ENCODE measurements at places on chromosomes 3 and 15. TPM values are rescaled to one million over a fixed set of nuclear protein-coding genes. Genes with fewer than 3 reads are reported as not detected.

BHLHE40 gene
- 16.3 TPM for total RNA-seq

PEX11A gene
- 11.0 TPM for total RNA-seq

CISH gene
- 50.3 TPM for total RNA-seq

- no peak for DNase-seq
Measured at GRCh38 chr3:24428481-24428880, 66.2 kb downstream of the THRB start.

DNA sequence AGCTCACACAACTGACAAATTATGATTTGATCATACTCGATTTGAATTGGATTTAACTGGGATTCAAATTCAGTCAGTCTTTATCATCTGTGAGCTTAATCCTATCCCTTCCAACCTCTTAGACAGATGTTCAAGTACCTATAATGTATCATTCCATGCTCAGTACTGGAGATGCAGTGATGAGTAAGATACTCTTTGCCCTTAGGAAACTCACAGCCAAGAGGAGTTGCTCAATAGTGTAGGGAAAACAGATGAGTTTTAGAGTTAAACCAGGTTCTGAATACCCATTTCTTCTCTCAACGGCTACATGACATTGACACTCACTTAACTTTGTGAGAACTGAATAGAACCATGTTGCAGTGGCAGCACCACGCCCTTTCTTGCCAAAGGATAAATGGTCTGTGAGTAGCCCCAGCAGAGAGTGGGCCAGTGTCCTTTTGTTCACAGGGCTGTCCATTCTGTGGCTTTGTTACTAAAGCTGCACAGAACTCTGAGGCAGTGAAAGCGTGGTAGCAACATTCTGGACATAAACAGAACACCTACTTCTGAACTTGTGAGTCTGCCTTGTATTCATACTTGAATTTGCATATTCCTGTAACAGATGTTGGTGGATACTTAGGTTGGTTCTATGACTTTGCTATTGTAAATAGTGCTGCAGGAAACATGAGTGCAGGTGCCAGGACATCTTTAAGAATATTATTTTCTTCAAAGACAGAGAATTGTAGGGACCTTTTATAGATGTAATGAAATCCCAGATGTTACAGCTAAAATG is 91.6 kb downstream of the RASA2 start:
- DNase-seq, result no peak

GRCh38 chr3:88626456-88627120 is 476.8 kb downstream of the C3orf38 start:
- DNase-seq, result no peak
